H54 (cell line): ENCODE measurements at places on chromosomes 5 and 9.

DNA sequence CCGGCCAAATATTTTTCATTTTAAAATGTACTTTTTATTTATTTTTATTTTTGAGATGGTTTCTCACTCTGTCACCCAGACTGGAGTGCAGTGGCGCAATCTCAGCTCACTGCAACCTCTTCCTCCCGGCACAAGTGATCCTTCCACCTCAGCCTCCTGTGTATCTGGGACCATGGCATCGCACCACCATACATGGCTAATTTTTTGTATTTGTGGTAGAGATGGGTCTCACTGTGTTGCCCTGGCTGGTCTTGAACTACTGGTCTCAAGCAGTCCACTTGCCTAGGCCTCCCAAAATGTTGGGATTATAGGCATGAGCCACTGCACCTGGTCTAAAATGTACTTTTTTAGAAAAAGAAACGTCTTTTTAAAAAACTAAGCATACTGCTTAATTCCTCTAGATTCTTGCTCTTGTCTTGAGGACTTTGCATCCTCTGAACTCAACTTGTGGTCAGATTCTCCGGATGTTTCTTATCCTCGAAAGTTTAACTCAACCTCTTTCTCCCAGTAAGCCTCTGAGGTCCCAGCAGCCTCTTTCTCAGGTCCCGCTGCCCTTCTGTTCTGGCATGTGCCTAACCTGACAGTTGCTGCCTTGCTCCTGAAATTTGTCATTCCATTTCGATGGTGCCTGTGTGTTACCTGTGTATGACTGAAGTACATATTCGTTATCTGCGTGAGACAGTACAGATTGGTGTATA lies 63.0 kb downstream of the TRIO start:
- no peak for DNase-seq

DNA sequence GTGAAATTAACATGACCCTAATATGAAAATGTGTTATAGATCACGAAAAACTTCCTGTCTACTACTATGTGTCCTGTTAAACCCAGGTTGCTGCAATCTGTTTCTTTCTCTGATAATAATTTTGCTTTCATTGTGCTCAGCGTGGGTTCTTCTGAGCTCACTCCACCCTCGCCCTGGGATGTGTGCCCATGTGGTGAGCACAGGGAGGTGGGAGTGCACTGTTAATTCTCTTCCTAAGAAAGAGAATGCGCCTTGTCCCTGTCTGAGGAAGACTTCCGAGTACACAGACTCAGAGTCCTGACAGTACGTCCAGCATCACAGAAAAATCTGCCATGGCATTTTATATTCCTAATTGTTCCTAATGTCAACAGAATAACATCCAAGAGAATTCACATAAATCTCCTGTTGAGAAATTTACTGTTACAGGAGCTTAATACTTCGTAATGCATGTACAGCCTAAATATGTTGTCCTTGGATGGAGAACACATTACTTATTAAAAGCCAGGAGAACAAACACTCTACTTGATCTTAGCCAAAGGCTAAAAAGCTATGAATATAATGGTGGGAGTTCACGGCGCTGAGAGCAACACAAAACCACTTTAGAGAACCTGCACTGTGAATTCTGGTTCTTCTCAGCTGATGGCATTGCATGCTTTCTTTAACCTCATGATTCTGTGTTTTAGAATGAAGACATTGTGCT lies 102.6 kb downstream of the PDE4D start:
- no peak for DNase-seq

DNA sequence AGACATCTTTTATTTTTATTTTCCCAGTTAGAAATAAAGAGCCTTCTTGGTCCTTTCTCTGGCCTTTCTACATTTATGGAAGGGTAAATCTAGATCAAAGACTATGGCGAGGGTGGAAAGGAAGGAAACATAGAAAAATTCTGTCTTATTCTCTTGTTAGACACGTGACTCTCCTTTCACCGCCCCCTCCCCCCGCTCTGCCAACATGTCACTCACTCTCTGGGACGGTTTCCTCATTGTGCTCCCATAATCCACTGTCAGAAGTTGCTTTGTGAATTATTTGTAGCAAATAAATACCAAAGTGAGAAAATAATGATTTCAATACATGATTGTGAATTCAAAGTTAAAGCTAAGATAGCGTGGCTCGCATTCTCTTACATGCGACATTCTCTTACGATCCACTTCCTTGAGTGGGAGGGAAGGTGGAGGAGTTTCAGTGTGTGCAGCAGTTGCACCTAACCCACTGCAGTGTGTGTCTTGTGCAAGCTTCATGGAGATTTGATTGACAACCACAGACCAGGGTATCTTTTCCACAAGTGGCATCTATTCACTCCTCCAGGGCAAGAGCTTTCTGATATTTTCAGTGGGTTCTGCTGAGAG lies 423.0 kb upstream of the KIF2A start:
- DNase-seq = no peak

DNA sequence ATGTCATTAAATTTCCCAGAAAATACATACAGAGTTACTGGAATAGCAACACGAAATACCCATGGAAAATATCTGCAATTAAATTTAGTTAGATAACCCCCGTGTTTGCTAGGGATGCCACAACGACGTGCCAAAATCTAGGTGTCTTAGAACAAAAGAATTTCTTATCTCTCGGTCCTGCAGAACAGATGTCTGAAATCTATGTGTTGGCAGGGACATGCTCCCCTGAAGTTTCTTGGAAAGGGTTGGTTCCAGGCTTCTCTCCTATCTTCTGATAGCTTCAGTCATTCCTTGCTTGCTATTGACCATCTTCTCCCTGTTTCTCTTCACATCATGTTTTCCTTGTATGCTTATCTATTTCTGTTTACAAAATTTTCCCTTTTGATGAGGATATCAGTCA lies 1067.0 kb downstream of the CDH18 start:
- DNase-seq = no peak

GRCh38 chr9:96453625-96454024 lies 3.7 kb downstream of the HABP4 start:
- DNase-seq = peak; percentile 80

- DNase-seq = no peak
Measured at GRCh38 chr9:83065233-83065632, 2.3 kb upstream of the RASEF start.

GRCh38 chr5:133552925-133553525 lies 59.3 kb downstream of the FSTL4 start:
- peak; percentile 57 for DNase-seq

- DNase-seq = no peak
Measured at GRCh38 chr9:102740578-102740977, 254.6 kb upstream of the CYLC2 start.

GRCh38 chr5:137438932-137439331 lies 60.2 kb downstream of the SPOCK1 start:
- DNase-seq = no peak

- no peak for DNase-seq
Measured at GRCh38 chr5:38190111-38190510, 68.2 kb upstream of the EGFLAM start.

DNA sequence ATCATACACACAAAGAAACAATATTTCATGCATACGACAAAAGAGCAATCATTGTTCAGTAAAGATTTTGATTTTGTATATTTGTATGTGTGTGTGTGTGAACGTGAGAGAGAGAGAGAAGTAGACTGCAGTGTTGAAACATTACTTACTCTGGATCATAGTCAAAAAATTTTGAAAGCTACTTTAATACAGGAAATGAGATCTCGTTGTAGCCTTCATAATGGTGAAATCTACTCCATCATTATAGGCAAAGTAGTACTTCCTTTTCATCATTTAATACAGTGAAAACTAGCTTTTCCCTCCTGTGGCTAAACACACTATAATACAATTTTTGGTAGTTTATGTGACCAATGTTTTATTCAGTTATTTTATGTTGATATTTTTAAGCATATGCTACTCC lies 1427.7 kb upstream of the C9orf72 start:
- no peak for DNase-seq

DNA sequence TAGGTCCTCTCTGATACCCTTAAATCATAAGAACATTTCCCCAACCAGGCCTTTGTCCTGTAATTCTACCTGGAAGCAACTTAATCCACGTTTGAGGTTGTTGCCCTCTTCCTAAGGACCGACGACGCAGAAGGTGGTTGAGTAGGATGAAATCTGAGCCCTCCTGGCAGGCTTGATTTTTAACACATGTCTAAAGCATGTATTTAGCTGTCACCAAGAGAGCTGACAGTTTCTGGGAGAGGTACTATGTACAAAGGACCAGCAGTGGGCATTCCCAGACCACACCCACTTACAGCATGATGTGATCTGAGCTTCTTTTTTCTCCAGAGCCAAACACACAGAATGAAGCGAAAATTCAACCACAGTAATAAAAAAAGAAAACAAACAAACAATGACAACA lies 260.9 kb downstream of the SH3GL2 start:
- no peak for DNase-seq

DNA sequence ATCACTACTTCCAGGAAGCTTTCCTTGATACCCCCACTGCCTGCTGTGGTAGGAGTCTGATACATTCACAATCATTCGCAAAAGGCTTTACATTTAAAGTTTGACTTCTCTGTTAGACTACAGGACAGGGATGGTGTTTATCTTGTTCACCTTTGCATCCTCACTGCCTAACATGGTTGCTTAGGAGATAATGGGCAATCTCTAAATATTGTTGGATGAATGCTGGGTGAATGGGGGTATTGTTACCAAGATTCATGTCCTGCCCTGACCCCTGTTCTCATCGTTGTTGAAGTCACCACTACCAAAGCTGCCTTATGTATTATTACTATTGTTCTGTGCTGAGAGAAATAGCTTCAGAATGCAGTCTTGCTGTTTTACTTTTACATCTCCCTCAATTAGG lies 7.7 kb upstream of the TMEFF1 start:
- no peak for DNase-seq

DNA sequence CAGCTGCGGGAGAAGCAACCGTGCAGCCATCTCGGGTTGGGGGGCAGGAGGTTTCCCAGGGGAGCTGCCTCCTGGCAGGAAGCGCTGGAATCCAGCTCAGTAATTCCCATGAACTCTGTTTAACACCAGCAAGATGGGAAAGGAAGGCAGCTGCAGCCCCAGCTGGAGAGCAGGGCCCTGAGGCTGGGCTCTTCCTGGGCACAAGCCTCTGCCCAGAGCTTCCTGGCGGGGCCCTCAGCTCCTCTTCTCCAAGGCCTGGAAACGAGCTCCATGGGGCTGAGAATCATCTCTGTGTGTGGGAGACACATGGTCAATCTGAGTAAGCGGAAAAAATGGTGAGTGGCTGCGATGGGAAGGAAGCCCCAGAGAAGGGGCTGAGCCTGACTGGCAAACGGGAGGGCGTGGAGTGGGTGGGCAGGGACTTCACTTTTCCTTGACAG lies 6.3 kb downstream of the MRPL36 start:
- DNase-seq = no peak

- DNase-seq = no peak
Measured at GRCh38 chr9:81266086-81266485, 423.3 kb downstream of the TLE1 start.

DNA sequence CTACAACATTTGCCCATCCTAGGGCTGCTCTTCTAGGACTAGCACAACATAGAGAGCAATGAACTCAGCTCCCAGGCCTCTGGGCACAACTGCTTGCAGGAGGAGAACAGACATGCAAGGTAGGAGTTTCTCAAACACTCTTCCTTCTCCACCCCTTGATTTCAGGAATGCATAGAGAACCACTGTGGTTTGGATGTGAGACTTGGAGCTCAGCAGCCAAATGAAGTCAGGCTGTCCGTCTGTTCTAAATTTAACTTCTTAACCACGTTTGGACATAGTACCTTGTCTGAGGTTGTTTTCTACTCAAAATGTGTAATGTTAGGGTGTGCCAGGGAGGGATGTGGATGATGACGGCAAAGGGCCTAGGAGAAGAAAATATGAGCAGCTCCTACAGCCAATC lies 515.1 kb upstream of the TNC start:
- no peak for DNase-seq

GRCh38 chr9:89799766-89800165 lies 195.0 kb downstream of the GADD45G start:
- DNase-seq = no peak

DNA sequence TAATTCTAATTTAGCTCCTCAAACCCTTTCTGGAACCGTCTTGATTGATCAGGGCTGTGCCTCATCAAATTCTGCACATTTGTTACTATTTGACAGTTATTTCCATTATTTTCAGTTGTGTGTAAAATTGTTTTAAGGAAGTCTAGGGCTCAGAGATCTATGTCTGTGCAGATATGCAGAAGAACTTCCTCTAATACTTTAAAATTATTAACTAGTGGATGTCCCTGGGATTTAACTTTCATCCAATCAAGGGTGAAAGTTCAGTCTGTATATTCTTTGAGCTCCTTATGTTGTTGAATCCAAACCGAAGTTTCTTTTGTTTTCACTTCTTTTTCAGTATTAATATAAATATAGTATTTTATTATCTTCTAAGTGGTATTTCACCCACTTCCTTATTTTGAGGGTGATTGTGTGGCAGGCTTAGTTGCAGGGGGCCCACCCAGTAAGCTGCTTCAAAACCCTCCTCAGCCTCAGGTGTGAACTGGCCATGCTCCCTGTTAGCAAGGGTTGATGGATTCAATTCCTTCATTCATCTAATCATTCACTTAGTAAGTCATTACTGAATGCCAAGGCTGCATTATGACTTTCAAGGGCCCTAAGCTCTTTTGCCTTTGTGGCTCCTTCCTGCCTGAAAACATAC lies 2.1 kb upstream of the CAMLG start:
- DNase-seq = no peak

DNA sequence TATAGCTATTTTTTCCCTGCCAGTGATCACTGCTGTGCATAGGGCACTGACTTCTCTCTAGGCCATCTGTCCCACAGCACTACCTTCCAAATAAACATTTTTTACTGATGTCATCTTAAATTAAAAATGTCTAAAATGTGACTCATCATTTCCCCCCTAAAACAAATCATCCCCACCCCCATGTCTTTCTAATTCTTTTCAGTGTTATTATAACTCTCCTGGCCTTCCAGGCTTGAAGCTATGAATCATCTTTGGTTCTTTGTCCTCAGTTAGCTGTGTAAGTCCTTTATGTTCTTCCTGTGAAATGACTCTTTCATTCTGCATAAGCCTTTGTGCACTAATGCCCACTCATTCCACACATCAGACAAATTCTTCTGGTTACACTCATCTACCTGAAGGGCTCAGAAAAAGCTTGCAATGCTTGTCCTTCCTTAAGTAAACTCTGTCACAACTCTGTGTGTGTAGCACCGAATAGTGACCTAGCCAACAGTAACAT lies 78.1 kb downstream of the CFAP95 start:
- DNase-seq = peak; percentile 70

- no peak for DNase-seq
Measured at GRCh38 chr5:77379558-77380061, 112.5 kb downstream of the WDR41 start.

DNA sequence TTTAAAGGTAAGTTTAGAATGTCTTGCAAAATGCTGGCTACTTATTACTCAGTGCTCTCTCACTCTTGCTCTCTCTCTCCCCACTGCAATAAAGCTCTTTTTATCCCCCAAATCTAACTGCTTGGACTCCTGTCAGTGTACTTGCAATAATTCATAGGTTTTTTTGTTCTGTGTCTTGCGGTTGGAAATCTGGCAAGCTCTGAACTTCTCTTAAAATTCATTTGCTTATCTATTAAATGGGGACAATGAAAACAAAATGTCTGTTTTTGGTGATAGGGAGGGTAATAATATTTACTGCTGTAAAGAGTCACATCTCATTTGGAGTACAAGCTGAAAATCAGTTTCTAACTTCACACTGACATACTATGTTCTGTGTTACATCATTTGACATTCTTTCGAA lies 18.7 kb upstream of the OR13D1 start:
- no peak for DNase-seq
